A673 (cell line): ENCODE measurements at places on chromosomes 13 and 19. TPM values are rescaled to one million over a fixed set of nuclear protein-coding genes. Genes with fewer than 3 reads are reported as not detected.

ETFB gene
- 52.6 and 60.6 TPM in 2 replicates for total RNA-seq

DNA sequence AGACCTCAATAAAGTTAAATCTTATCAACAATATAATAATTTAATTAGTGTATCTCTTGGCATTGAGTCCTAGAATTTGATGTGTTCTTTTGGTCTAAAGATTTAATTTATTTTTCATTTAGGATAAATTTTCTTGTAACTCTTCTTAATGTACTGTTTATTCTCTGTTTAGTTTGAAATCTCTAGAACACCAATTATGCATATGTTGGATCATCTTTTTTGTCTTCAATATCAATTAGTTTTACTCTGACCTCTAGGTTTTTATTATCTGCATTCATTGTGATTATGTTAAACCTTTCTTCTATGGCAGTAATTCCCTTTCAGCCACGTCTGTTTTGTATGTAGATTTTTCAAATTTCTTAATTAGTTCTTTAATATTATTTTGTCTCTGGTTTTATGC is 93.8 kb upstream of the ARHGEF7 start:
- no peak overlapping the region for H3K27ac ChIP-seq
- no peak overlapping the region for H3K4me3 ChIP-seq
- no peak for DNase-seq
- peaks cover 7% of the 10 kb centered on the region for H3K27me3 ChIP-seq
- no peaks in the 10 kb centered on the region for H3K4me1 ChIP-seq

DNA sequence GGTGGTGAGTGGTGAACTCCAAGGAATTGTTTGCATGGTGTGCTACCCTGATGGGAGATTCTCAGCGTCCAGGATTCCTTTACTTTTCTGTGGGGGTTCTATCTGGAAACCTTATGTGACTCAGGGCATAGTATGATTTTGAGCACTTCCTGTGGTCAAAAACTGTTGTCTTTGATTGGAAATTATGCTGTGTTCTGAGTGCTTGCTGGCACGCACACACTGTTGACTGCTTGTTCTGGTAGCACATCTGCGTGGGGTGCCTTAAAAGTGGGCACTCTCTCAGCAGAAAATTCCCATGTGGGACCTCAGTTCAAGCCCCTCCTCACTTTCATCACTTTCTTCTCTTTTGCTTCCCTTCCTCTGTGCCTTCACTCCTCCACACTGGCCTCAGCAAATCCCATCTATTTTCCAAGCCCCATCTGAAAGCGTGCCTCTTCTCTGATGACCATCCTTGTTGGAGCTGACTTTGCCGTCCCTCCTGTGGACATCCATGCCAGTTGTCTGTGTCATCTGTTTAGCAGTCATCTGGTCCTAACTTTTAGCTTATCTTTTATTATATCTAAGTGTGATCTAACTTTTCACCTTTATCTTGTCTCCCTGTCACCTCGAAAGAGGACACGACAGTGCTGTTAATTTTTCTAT is 56.4 kb upstream of the NPAS1 start:
- no peak overlapping the region for H3K27ac ChIP-seq
- H3K4me1 ChIP-seq, result no peaks in the 10 kb centered on the region
- H3K4me3 ChIP-seq, result no peak overlapping the region
- no peaks in the 10 kb centered on the region for H3K36me3 ChIP-seq
- H3K27me3 ChIP-seq, result no peaks in the 10 kb centered on the region

GRCh38 chr19:44954278-44954648 is 917 bp upstream of the CLPTM1 start:
- H3K27ac ChIP-seq, result peak overlapping the region; percentile 90
- no peaks in the 10 kb centered on the region for H3K27me3 ChIP-seq
- peaks cover 15% of the 10 kb centered on the region for H3K4me1 ChIP-seq
- DNase-seq, result no peak

- H3K27me3 ChIP-seq, result no peaks in the 10 kb centered on the region
- H3K4me1 ChIP-seq, result peaks cover 29% of the 10 kb centered on the region
- peak overlapping the region; percentile 63 for H3K27ac ChIP-seq
- H3K36me3 ChIP-seq, result no peaks in the 10 kb centered on the region
These were observed 5.3 kb upstream of the PROZ start for GRCh38 chr13:113152984-113153809.

NDUFA11 gene
- 290 and 298 TPM in 2 replicates for total RNA-seq

ZNF468 gene
- total RNA-seq, result 11.3 and 14.4 TPM in 2 replicates

DNA sequence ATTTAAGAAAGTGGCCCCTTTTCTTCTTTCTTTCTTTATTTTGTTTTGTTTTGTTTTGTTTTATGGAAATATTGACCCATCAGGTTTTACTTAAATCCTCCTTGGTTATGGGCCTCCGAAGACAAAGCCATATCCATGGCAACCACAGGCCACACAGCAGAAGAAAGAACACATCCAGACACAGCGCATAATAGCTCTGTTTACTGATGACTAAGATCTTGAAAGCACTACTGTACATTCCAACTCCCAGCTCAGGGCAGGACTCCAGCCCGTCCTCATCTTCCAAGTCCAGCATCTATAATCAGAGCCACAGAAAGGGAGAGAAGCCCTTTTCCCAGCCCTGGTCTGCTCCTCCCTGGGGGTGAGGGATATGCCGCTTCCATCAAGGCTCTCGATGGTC is 84.3 kb downstream of the NUFIP1 start:
- DNase-seq, result no peak
- H3K27ac ChIP-seq, result no peak overlapping the region
- no peaks in the 10 kb centered on the region for H3K4me1 ChIP-seq
- H3K4me3 ChIP-seq, result no peak overlapping the region
- no peaks in the 10 kb centered on the region for H3K36me3 ChIP-seq

ZNF177 gene
- total RNA-seq, result 2.7 and 3.8 TPM in 2 replicates

DNA sequence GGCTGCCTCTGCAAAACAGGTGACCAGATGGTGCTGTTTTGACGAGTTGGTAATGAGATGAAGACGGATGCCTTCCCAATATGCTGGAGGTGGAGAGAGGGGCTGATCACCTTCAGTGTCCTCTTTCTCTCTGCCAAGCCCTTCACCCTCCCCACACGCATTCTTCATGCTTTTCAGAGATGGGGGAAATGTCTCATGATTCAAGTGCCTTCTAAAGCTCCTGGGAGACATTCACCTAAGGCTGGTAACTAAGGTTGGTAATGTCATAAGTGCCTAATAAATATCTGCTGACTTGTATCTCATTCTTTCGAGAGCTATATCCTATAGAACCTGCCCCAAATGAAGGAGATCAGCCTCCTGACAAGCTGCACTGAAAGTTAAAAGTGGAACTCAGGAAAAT is 86.2 kb upstream of the MBNL2 start:
- DNase-seq, result no peak
- no peak overlapping the region for H3K27ac ChIP-seq
- H3K4me1 ChIP-seq, result no peaks in the 10 kb centered on the region
- no peaks in the 10 kb centered on the region for H3K27me3 ChIP-seq

CGB3 gene
- not detected in 2 replicates for total RNA-seq

DNA sequence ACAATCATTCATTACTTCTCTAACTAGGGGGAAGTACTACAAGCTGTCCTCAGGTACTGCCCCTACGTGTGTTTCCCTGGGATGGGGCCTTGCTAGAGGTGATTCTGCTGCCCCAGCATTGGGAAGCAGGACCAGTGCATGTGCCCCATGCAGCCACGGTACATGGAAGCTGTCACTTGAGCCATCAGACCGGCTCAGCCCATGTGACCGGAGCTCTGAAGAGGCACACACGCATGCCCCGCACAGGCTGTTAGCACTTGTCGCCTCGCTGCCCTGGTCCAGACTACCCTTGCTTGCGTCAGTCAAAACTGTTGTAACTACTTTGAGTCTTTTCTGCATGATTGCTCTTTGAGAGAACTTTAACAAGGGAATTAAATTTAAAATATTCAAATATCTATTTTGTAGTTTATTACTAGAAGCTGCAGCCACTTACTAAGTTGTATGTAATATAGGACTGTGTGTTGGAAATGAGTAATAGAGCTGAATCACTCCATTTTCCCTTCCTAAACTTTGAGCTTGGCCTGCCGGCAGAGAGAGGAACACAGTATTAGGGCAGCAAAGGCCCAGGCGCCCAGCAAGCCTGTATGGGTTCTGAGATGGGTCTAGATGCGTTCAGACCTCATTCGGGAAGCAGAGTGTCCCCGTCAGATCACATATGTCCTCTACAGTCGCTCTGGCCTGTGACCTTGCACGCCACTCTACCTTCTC is 42.2 kb downstream of the DHRS12 start:
- no peak overlapping the region for H3K27ac ChIP-seq
- H3K27me3 ChIP-seq, result no peaks in the 10 kb centered on the region
- H3K4me1 ChIP-seq, result peaks cover 3% of the 10 kb centered on the region
- no peak overlapping the region for H3K4me3 ChIP-seq

GRCh38 chr13:28320884-28321574 is 173.9 kb downstream of the FLT1 start:
- H3K27me3 ChIP-seq, result no peaks in the 10 kb centered on the region
- no peak for DNase-seq
- peaks cover 12% of the 10 kb centered on the region for H3K4me1 ChIP-seq
- H3K4me3 ChIP-seq, result no peak overlapping the region
- H3K36me3 ChIP-seq, result no peaks in the 10 kb centered on the region

DNA sequence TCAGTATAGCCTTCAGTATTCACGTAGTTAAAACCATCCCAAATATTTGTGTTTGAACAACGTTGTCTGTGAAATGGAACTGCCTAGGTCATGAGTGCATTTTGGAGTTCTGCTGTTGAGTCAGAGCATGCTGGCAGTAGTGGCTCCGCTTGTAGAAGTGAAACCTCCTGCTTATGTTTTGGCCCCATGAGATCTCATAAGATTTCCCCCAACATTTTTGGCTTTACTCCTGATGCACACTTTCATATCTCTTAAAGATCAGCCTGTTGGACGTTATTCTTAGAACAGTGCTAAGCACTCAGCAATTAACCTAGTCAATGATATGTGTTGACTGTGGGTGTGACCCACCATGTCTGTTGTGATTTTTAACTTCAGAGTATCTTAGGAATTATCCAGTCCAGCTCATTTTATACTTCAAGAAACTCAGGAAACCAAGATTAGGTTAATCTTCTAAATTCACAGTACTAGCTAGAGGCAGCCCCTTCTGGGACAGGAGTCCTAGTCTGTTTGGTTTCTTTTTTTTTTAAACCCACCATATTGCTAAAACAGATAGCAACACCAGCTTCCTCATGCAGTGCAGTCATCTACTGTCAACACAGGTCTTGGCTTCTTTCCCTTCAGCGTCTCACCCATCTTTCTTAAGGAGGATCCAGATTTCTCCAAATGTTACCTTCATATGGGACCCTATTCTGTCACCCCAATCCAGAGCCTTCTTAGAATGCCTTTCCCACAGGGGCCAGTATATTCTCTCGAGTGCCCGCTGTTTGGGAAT is 26.2 kb downstream of the RAP2A start:
- no peaks in the 10 kb centered on the region for H3K36me3 ChIP-seq
- H3K27ac ChIP-seq, result no peak overlapping the region
- H3K4me1 ChIP-seq, result peaks cover 4% of the 10 kb centered on the region
- no peak for DNase-seq
- no peak overlapping the region for H3K4me3 ChIP-seq

DNA sequence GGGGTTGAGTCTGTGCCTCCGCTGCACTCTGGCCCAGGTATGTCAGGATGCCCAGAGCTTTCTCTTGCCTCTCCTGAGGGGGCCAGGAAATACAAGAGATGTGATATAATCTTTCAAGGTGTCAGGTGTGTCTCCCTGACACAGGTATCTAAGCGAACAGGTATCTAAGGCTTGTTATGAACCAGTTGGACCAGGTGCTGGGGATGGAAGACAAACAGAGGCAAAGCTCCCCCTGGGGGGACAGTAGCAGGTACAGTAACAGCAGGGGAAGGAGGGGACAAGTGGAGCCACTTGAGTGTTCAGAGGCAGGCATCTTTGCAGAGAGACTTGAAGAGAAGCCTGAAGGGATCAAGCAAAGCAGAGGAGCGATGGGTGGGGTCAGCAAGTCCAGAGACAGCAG is 2.6 kb downstream of the LENG1 start:
- peaks cover 6% of the 10 kb centered on the region for H3K4me1 ChIP-seq
- H3K27me3 ChIP-seq, result no peaks in the 10 kb centered on the region
- H3K36me3 ChIP-seq, result peaks cover 60% of the 10 kb centered on the region

TMEM86B gene
- 4.8 and 6.1 TPM in 2 replicates for total RNA-seq

DNA sequence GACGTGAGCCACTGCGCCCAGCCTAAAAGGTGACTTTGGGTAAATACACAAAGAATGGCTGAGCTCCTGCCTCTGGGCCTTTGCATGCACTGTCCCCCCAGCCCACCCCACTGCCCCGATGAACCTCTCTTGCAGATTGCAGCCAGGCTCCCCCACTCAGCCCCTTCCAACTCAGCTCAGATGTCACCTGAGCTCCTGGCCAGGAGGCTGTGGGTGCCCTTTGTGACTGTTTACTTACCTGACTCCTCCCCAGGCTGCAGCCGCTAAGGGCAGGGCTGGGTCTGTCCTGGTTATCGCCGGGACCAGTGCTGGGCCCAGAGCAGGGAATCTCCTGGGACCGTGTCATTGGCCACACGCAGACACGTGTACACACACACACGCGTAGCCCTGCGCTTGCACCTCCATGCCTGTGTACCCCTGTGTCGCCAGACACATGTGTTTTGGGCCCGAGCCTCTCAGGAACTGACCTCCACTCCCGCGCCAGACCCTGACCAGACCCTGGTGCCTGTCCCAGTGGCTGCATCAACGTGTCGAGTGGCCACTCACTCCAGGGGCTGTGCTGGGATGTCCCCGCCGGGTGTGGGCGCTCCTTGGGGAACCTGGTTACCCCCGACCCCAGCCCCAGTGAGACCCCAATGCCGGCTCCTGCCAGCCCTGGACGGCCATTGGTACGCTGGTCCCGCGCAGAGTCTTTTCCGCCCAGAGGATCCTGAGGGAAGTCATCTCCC is 18.7 kb downstream of the EFNA2 start:
- no peaks in the 10 kb centered on the region for H3K4me1 ChIP-seq
- DNase-seq, result no peak
- H3K4me3 ChIP-seq, result no peak overlapping the region
- no peaks in the 10 kb centered on the region for H3K27me3 ChIP-seq
- no peak overlapping the region for H3K27ac ChIP-seq

DNA sequence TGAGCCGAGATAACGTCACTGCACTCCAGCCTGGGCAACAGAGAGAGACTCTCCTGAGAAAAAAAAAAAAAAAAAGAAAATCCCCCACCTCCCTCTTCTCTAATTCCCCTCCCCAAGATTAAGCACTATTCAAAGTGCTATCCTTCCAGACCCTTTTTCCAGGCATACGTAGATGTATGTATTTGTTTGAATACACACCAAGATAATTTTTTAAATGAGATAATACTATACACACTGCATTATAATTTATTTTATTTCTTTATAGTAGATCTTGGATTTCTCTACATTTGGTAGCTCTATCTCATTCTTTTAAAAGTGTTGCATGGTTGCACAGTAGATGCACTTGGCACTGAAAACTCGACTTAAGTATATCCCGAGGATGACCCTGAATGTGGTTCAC is 32.5 kb downstream of the CAB39L start:
- no peak for DNase-seq
- no peaks in the 10 kb centered on the region for H3K27me3 ChIP-seq
- no peaks in the 10 kb centered on the region for H3K36me3 ChIP-seq
- no peaks in the 10 kb centered on the region for H3K4me1 ChIP-seq
- H3K4me3 ChIP-seq, result no peak overlapping the region

GRCh38 chr19:5753743-5754142 is 30.8 kb downstream of the PRR22 start:
- no peaks in the 10 kb centered on the region for H3K27me3 ChIP-seq
- no peak for DNase-seq
- no peak overlapping the region for H3K4me3 ChIP-seq
- no peaks in the 10 kb centered on the region for H3K36me3 ChIP-seq
- H3K27ac ChIP-seq, result no peak overlapping the region
